ENCODE measurements at places on chromosomes 7 and 10.

DNA sequence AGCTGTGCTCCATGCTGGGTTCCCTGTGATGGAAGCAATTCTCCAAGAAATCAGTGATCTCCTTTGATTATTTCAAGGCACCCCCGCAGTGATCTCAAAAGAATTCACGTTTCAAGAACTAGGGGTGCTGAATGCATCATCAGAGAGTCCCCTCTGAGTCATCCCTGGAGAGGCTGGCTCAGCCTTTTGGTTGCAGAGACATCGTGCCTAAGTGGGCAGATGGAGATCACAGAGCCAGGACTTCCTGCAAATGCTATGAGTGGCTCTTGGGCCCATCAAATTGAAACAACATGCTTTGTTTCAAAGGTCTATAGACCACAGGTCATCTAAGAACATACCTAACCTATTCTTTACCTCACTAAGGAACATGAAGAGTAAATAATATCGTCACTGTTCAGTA is 41.5 kb upstream of the PLEKHA1 start:
- no peak for DNase-seq

- DNase-seq = no peak
Measured at GRCh38 chr7:7908622-7909145, 59.9 kb upstream of the GLCCI1 start.

GRCh38 chr10:63331586-63331985 is 134.2 kb downstream of the JMJD1C start:
- DNase-seq = no peak

GRCh38 chr10:71217266-71218045 is 5.1 kb downstream of the UNC5B start:
- peak; percentile 89 for DNase-seq

GRCh38 chr7:111068618-111069017 is 22.3 kb upstream of the LRRN3 start:
- no peak for DNase-seq

GRCh38 chr10:76270464-76270863 is 839.0 kb downstream of the LRMDA start:
- no peak for DNase-seq

- no peak for DNase-seq
Measured at GRCh38 chr10:130510755-130511154, 374.6 kb downstream of the GLRX3 start.

DNA sequence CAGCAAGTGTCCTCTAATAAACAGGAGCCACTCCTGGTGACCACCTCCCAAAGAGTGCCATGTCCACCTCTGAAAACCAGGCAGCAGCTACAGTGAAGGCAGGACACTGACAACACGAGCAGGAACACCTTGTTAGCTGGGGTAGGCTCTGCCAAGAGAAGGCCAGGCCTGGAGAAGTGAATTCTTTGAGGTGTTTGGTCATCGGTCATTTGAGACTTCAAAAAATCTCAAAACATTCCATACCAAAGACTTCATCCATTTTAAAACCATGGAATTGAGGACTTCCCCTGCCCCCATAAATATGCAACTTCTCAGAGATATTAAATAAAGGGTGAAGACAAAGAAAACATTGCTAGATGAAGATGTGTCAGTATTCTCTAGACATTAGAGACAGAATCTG is 28.4 kb upstream of the OPALIN start:
- no peak for DNase-seq

- DNase-seq = no peak
Measured at GRCh38 chr10:37552881-37553280, 304.5 kb downstream of the ZNF248 start.

DNA sequence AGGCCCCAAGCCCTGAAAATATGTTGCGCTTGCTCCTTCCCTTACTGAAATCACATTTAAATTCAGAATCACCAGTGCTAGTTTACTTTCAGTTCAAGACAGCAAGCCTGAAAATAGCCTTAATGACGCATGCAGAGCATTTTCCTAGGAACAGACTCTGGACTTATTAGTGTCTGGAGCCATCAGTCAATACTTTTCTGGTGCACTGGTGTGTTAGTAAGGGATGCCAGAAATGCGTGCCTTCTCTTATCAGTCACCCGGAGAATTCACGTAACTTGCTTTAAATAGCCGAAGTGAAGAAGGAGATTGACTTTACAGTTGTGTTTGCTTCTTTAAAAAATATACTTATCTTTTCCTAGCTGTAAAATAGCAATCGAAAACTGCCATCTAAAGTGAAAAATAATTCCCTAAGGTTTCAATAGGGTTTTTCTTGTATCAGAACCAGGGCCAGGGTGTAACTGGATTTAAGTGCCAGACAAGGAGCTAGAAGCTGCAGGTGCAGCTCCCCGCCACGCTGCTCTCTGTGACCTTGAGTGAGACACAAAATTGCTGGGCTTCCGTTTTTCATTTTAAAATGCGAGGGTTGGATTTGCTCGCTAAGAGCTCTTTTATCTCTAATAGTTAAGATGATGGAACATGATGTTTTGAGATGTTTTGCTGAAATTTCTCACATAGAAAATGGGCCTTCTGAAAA is 177.8 kb downstream of the NSUN6 start:
- DNase-seq = no peak

GRCh38 chr7:50856806-50857205 is 74.1 kb upstream of the GRB10 start:
- DNase-seq = no peak

GRCh38 chr7:31825576-31825975 is 138.6 kb downstream of the PPP1R17 start:
- DNase-seq = no peak

- peak; percentile 91 for DNase-seq
Measured at GRCh38 chr7:28409716-28410627, 2.3 kb upstream of the CREB5 start.

- no peak for DNase-seq
Measured at GRCh38 chr10:34405611-34406462, 409.3 kb downstream of the PARD3 start.

GRCh38 chr7:55132890-55133551 is 114.2 kb downstream of the EGFR start:
- DNase-seq = no peak
